HFF-Myc (cell line): ENCODE measurements at places on chromosomes 2 and 18.
A peak's percentile ranks its signal among the peaks of the same experiment; 100 is the strongest.

DNA sequence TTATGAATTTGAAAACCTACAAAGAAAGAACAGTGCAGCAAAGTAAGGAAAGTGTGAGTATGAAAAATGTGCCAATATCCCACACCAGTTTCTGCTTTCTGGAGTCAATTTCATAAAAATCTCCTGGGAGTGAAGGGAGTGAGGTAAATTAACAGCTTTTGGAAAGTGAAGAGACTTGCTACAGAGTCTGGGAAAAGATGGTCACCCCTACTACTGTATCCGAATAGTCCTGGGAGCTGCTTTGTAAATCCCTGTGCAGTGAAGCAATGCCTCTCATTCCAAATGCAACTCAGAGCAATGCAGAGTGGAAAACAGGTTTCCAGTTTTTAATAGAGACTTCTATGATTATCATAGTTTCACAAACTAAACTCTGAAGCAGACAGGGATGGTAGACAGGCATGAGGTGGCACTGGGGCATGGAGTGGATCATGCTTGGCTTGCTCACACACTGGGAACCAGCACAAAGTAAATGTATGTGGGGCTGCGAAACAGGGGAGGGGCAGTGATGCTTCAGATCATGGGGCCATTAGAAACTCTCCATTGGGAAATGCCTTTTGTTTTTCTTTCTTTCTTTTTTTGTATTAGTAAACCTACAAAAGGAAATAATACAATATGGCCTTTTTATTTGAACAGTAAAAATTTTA, 10.6 kb downstream of the COL5A2 start:
- DNase-seq, result no peak

GRCh38 chr2:30798536-30798991, 8.7 kb downstream of the CAPN13 start:
- DNase-seq, result no peak

- no peak for DNase-seq
These were observed 92.2 kb downstream of the ALPK2 start for GRCh38 chr18:58536534-58537271.

DNA sequence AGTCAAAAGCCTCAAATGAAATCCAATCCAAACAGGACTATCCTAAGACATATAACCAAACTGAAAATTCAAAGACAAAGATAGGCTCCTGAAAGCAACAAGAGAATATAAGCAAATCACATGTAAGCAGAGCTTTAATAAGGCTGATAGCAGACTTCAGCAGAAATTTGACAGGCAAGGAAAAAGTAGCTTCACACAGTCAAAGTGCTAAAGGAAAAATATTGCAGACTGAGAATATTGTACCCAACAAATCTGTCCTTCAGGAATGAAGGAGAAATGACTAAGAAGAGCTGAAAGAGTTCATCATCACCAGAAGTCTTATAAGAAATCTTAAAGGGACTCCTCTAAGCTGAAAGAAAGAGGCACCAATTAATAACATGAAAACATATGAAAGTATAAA, 150.0 kb downstream of the EVA1A start:
- DNase-seq, result no peak

DNA sequence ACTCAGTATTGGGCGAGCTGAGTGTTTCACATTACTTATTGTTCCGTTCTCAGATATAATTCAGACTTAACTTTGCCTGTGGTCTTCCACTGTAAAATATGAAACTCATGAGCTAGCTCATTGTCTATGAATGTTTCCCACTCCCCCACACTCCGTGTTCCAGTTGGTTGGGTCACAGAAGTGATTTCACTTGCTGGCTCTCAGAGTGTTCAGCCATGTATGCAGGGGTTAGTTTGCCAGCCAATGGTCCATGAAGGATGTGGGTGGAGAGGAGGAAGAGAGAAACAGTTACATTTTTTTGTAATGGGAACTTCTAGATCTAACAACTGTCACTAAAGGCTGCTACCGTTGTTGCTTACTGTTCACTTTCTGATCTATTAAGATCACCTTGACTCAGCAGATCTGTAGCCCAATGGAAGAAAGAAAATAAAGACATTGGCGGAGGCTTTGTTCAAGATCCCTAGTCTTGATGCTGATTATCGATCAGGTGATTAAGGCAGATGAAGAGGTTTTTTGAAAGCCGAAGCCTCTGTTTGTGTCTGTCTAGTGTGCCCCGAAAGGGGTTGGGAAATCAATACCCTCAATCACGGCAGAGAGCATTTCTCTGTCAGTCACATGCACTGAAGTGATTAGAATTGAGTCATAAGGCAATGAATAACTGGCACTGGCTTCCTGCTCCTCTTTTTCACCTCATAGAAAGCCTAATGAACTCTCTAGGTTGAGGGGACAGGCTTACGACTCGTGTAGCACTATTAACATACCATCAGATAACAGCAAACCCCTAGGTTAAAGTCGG, 279.7 kb upstream of the FIGN start:
- DNase-seq, result no peak

GRCh38 chr18:41131050-41131449, 824.0 kb upstream of the PIK3C3 start:
- no peak for DNase-seq

DNA sequence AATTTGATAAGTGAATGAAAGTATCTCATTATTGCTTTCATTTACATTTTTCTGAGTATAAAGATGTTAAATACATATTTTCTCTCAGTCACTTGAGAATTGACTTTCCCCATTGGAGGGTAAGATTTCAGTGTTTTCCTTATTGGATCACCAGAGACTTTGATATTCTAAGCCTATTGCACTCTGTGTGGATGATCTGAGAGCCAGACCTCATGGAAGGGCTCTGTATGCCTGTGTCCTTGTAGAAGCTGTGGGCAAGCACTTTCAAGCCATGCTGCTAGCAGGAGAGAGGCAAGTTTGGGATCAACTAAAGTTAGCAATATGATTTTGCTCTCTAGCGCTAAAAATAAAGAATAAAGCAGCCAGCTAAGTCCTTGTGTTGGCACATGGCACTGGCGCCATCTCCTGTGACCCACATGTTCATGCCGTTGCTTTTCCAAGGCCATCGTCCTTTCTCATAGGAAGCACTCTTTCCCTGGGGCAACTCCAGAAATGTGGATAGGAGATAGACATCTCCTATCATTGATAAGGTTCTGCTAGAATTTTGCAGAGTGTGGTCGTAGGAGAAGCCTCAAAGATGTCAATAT, 72.6 kb downstream of the AOX1 start:
- DNase-seq, result no peak

- no peak for DNase-seq
These were observed 59.1 kb downstream of the RMDN2 start for GRCh38 chr2:37984176-37984575.

DNA sequence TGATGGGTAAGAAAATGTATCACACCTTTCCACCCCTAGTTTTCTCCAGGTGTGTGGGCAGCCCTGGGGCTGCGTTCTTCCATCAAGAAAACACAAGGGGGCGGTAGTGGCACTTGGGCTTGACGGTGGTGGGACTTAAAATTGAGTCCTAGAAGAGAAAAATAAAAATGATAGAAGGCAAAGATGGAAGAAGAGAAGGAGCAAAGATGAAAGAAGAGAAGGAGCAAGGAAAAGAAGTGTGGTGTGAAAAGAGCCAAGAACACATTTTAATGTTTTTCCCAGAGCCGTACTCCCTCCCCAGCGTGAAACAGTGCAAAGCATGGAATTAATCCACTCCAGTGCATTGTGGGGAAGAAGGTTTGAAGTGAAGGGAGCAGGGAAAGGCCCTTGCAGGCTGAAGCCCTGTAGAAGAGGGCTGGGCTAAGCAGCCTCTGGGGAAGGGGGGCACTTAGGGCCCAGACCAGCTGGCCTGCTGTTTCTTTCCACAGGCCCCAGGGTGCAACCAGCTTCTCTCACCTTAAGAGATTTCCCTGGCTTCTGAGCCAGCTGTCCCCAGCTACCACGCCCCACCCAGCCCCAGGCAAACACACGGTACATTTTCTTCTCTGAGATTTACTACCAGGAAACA, 256.8 kb downstream of the RNF152 start:
- DNase-seq, result no peak

GRCh38 chr2:18422432-18423165, 137.9 kb downstream of the RDH14 start:
- DNase-seq, result no peak

- DNase-seq, result no peak
These were observed 131.8 kb downstream of the FAM210A start for GRCh38 chr18:13594551-13594950.

GRCh38 chr2:47226132-47226922, 71.2 kb upstream of the STPG4 start:
- DNase-seq, result no peak

DNA sequence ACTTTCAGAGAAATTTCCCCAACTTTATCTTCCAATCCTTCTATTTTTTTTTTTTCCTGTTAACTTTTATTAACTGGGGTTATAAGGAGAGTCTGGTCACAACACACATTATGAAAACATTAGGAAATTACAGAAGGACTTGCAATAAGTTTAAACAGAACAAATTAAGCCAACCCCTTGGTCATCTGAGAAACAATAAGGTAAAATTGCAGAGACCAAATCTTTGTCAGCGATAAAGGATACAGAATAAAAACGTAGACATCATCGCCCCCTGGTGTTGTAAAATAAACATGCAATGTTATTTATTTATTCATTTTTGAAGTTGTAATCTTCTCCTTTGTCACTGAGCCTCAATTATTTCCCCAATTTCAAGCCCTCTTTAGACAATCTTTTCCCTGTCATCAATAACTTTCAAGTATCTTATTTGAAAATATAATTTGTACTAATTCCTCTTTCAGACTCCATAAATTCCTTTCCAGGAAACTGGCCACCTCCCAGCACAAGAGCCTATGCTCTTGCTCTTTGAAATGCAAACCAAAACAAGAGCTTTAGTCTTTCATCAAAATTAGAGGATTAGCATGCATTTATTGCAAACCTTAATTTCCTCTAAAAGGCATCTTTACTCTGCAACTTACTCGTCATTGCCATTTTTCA, 19.5 kb downstream of the G6PC2 start:
- DNase-seq, result peak; percentile 11

- no peak for DNase-seq
These were observed 38.8 kb downstream of the BMP10 start for GRCh38 chr2:68832233-68832869.

- no peak for DNase-seq
These were observed 51.3 kb upstream of the RASGRP3 start for GRCh38 chr2:33425161-33425560.

GRCh38 chr18:43588838-43589237, 311.5 kb upstream of the SYT4 start:
- no peak for DNase-seq

GRCh38 chr2:64348386-64349130, 105.4 kb upstream of the LGALSL start:
- DNase-seq, result peak; percentile 45

DNA sequence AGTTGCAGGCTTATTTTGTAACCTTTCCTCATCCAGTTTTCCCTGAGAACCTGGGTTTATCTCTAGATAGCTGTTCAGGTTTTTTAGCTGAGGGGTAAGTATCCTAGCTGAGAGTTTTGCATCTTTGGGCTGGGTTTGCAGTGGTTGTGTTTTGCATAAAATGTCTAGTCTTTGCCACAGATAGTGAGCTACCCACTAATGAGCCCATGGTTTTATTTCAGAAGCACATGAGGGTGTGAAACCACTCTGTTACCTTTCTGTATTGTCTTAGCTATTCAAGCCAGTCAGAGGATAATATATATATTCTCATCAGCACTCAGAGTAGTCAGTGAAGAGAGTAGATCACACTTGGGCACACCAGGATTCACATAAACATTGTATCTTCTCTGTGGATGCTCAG, 24.6 kb upstream of the TXNDC2 start:
- DNase-seq, result no peak

DNA sequence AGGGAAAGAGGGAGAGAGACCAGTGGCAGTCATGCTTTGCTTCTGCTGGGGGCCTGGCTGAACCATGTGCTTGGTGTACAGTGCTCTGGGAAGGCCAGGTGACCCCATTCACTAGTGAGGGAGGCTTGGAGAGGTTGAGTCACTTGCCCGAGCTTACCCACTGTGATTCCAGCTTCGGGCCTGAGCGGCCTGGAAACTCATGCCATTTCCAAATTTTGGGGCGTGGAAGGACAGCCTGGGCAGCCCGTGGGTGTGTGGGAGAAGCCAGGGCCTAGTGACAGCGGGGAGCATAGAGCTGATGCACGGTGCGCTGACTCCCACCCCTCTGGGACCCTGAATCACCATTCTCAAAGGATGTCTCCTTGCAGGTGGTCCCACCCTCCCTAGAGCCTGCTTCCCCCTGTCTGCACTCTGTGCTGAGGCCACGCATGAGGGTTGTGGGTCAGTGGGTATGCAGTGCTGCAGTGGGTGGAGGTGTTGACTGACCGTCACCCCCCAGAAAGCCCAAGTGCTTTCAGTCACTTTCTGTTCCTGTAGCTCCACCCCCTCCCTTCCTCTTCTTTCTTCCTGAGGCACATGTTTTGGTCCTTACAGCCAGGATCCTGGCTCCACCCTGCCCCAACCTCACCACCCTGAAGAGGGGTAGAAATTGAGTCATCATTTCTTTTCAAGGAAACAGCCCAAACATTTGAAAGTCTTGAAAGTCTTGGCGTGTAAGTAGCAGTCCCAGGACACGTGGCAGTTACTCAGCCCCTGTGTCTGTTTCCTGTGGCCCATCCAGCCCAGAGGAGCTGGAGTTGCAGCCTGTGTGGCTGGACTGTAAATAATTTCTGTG, 69.3 kb upstream of the MCFD2 start:
- peak; percentile 92 for DNase-seq

DNA sequence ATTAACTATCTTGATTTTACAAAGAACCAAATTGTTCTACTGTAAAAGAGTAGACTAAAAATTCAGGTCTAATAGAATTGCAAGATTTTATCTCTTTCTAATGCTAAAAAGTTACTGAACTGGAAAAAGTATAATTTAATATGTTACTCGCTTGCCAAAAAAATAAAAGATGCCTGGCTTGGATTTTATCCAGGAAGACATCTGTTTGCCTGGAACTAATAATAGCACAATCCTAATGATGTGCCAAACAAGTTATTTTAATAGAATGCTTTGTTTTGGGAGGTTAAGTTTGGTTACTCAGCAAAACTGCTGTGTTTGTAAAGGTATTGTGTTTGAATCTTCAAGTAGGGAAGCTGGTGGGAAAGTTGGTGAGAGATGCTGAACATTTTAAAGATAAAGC, 19.4 kb upstream of the ZSWIM2 start:
- no peak for DNase-seq

GRCh38 chr2:2024751-2025481, 280.6 kb upstream of the PXDN start:
- no peak for DNase-seq

- no peak for DNase-seq
These were observed 159.5 kb downstream of the SEPTIN10 start for GRCh38 chr2:109454304-109454703.

GRCh38 chr2:224532931-224533330, 52.2 kb downstream of the CUL3 start:
- no peak for DNase-seq

DNA sequence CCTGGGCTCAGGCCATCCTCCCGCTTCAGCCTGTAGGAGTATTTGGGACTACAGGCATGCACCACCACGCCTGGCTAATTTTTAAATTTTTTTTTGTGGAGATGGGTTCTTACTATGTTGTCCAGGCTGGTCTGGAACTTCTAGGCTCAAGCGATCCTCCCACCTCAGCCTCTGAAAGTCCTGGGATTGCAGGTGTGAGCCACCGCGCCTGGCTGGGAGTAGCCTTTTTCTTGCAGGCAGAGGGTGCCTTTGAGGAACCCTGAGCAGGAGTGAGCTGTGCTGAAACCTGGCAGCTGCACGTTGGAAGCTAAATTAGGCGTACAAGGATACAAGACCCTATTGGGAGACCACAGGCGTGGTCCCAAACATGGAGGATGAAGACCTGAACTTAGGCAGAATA, 8.0 kb downstream of the CTDSP1 start:
- DNase-seq, result no peak

- DNase-seq, result no peak
These were observed 211.3 kb downstream of the LOXHD1 start for GRCh38 chr18:46445522-46446313.
